ENCODE measurements at places on chromosomes 3 and 15.

DNA sequence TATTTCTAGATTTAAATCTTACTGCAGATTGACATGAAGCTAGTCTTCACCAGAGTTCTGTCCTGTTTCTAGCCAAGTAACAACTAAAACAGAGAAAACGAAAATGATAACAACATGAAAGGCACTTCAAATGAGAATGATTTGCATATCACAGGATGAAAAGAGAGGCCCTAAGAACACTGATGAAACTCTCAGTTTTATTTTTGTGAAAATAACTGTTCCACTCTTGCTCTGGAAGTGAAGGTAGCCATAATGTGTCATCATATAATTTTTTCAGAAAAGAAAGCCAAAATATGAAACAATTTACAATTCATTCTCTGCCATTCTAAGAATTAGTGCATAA is 274.4 kb downstream of the ADAMTSL3 start:
- no peak for DNase-seq

GRCh38 chr3:93994056-93994455 is 14.1 kb downstream of the ARL13B start:
- no peak for DNase-seq

- no peak for DNase-seq
These were observed 35.9 kb downstream of the OXNAD1 start for GRCh38 chr3:16300881-16301359.

DNA sequence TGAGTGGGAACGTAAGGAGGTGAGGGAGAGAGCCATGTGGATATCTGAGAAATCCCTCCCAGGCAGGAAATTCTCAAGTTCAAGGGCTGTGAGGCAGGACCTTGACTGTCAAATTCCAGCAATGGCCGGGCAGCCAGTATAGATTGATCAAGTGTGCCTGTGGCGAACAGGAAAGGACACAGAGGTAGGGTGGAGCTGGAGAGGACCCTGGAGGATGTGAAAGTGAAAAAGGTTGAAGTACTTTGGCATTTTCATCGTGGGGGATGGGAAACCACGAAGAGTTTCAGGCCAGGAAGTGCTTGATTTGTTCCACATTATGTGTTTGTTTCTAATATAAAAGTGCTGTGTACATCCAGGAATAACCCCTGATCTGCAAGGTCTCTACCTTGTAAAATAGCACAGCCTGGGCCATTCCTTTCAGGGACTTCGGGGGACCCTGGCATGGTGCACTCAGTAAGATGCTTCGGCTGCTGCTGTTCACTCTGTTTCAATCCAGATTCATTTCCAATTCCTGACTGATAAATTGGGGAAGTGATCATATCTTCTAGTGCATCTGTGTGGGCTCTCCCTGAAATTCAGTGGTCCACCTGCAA is 156.6 kb downstream of the MCTP2 start:
- DNase-seq, result no peak

DNA sequence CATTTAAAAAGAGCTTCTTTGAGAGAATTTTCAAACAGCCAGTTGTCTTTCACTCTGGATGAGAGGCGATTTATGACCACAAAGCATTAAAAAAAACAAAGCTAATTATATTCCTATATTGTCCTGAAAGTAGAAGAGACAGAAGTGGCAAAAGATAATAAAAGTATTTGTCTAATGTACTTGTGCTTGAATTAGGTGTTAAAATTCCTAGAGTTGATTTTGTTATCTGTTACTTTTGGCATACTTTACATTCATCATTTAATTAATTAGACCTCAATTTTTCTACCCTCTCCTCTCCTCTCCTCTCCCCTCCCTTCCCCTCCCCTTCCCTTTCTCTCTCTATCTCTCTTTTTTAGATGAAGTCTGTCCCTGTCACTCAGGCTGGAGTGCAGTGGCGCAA is 635.1 kb upstream of the ZNF385D start:
- no peak for DNase-seq

DNA sequence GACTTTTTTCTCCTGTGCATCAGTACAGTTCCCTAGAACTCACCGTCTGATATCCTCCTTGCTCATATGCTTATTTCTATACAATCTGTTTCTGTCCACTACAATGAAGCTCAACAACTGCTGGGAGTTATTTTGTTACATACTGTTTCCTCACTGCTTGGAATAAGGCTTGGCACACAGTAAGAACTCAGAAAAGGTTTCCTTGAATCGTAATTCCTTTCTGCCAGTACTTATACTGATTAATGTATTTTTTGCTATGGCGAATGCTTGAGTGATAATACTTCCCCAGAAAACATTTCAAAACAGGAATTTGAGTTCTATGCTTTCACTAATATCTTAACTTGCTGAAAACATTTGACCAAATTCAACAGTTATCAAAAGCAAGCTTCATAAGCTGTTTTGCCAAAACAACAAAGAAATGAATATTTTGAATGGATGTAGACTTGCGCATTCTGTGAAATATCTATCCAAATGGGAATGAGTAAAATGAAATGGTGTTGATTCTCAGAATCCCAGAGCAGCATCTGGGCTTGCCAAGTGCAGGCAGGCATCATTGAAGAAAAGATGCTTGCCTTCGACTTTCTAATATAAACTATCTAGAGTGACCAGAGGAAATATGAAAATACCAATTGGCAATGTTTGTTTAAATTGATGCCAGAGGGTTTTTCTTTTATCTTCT is 286.3 kb downstream of the RAP2B start:
- DNase-seq, result no peak

GRCh38 chr15:33320017-33320416 is 9.2 kb downstream of the RYR3 start:
- no peak for DNase-seq

- DNase-seq, result peak; percentile 75
These were observed 2.6 kb upstream of the TIGIT start for GRCh38 chr3:114290911-114291901.

DNA sequence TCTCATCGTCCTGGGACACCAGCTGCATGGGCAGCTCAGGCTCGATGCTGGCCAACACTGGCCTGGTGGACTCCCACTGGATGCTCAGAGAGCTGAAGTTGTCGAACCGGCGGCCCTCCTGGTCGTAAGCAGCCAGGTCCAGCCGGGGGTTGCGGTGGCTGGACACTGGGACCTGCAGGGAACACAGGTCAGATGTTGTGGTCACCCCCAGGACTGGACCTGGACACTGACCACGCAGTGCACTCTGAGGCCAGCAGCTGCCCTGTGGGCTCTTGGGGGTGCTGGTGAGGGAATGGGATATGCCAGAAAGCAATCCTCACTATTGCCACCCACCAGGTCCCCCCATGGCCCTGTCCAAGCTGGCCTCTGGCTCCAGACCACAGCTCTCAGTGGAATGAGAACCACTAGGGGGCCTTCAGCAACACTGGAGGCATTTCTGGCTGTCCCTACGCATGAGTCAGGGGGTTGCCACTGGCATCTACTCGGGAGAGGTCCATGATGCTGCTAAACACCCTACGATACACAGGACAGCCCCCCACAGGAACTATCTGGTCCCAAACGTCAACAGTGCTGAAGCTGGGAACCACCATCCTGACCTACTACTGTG is 66.1 kb downstream of the NUP210 start:
- DNase-seq, result no peak

DNA sequence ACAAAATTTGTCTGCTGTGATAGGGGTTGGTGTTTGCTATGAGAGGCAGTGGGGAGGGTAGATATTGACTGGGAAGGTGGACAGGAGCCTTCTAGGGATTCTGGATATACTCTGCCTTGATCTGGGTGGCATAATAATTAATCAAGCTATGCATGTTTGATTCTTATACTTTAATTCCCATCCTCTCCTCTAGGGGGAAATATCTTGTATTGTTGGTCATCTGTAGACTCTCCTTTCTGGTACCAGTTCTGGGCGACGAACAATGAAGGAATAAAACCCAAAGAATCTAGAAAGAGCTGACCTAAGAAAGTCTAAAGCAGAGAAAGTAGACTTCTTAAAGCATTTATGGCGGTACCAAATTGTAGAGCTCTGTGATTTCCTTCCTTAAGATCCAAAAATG is 198.2 kb upstream of the STRIT1 start:
- no peak for DNase-seq

GRCh38 chr15:33468740-33469139 is 158.0 kb downstream of the RYR3 start:
- DNase-seq, result no peak

- no peak for DNase-seq
These were observed 52.7 kb downstream of the NFKBIZ start for GRCh38 chr3:101902041-101902440.

GRCh38 chr3:51675201-51675611 is 4.2 kb downstream of the TEX264 start:
- DNase-seq, result no peak

GRCh38 chr3:40532252-40532651 is 7.5 kb downstream of the ZNF621 start:
- no peak for DNase-seq

GRCh38 chr15:90239371-90239770 is 5.4 kb downstream of the GDPGP1 start:
- DNase-seq, result no peak

DNA sequence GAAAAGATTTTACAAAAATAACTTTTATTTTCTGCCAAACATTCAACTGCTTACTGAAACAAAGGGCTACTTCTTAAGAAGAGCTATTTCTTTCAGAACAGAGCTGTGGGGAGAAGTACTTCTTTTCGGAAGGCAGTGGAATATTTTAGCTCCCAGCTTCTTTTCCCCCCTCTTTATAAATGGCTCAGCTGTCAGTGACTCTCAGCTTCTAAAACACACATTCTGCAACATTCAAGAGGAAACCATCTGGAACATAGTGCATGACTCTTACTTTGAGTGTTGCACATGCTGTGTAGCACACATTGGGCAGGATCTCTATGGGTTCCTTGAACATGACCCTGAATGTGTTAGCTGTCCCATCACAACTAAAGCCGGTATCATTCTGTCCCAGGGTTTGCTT is 7.0 kb upstream of the C15orf40 start:
- DNase-seq, result no peak

DNA sequence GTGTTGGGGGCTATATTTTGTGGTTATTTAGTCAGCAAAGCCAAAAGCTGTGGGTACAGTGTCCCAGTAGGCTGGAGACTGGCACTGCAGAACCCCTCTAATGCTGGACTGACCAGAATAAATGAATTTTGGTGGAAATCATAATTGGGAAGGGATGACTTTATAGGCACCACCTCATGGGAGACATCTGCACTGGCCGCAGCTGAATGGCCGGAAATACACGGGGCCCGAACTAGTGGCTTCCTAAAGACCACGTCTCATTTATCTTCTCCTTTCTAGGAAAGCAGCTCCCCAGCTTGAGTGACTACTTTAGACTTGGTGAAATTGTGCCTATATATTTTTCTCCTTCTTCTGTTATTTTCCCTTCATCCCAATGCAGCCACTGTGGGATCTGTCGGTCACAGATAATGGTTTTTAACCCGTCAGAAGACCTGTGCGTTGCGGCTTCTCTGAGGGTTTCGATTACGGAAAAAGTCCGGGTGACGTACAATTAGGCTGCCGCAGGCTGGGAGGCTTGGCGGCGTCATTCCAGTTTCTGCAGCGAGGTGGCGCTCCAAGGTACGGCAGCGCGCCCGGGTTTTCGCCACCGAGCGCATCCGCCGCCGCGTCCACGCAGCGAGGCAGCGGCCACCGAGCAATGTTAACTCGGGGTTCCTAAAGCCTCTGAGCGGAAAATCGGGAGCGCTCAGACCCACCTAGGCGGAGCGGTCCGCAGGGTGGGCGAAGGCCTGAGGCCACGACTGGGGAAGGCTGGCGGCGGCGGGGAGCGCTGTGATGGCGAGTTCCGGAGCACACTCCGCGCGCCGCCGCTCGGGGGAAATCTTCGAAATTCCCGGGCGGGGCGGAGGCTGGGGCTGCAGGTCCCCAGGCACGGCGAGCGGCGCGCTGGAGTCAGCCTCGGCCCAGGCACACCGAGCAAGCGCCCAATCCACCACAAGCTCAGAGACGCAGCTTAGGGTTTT is 26.3 kb downstream of the NR2F2 start:
- DNase-seq, result no peak

DNA sequence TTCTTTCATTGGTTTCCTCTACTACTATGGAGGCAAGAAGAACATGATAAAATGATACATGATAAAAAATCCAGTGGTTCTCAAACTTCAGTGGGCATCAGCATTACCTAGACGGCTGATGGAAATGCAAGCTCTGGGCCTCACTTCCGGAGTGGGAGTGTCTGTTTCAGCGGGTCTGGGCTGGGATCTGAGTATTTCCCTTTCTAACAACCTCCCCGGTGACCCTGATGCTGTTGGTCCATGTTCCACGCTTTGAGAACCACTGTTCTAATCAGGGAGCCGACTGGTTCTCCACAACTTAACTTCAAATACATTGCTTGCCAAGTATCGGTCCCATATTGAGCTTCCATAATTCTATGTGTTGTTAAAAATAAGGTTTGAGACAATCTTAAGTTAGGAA is 712.3 kb upstream of the LMCD1 start:
- DNase-seq, result no peak

GRCh38 chr15:65370885-65371284 is 6.9 kb downstream of the IGDCC3 start:
- no peak for DNase-seq

GRCh38 chr15:98894312-98894711 is 113.3 kb downstream of the PGPEP1L start:
- DNase-seq, result no peak

GRCh38 chr15:84914351-84914750 is 29.9 kb downstream of the SLC28A1 start:
- DNase-seq, result no peak

- DNase-seq, result peak; percentile 49
These were observed 6.3 kb upstream of the CDC25A start for GRCh38 chr3:48194446-48195071.

GRCh38 chr3:127194601-127195187 is 1.8 kb downstream of the PRR23E start:
- no peak for DNase-seq

DNA sequence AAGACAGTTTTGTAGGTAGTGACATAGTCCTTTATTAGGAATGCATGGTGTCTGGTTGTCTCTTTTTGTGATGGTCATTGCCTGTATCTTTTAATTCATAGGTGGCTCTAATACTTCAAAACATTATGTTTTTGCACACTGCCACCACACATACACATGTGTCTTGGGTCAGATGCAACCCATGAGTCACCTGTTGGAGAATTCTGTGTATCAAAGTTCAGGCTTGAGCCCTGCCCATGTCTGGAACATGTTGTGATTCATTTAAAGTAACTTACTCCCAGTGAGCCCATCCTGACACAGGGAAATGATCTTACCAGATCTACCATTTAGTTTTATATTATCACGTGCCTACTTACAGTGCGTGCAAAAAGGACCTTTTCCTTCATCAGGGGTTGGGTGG is 142.7 kb downstream of the GHSR start:
- no peak for DNase-seq

DNA sequence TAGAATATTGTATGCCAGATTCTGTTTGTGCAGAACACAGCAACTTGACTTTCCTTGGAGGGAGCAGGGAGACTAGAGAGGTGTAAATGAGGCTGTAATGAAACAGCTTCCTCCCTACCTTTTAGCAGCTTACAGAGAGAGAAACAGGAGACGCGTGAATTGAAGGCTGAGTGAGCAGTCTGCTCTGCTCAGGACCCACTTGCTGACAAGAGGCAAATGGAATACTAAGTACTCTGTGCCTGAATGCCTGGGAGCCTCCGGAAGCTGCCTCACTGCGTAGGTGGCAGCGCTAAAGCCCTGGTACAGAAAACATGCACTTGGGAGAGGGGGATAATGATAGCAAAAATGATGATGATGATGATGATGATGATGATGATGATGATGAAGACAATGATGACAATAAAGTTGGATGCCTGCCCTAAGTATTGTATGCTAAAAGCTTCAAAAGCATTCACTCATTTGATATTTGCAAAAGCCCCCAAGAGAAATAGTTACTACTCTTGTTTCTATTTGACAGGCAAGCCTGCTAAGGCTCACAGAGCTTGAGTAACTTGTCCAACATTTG is 548.9 kb downstream of the NTRK3 start:
- no peak for DNase-seq

Data from NCI-H1694 (cell line).